Ovary (tissue), 10 donors: ENCODE measurements at places on chromosomes 7 and 10. TPM values are rescaled to one million over a fixed set of nuclear protein-coding genes. Genes with fewer than 3 reads are reported as not detected.

DNA sequence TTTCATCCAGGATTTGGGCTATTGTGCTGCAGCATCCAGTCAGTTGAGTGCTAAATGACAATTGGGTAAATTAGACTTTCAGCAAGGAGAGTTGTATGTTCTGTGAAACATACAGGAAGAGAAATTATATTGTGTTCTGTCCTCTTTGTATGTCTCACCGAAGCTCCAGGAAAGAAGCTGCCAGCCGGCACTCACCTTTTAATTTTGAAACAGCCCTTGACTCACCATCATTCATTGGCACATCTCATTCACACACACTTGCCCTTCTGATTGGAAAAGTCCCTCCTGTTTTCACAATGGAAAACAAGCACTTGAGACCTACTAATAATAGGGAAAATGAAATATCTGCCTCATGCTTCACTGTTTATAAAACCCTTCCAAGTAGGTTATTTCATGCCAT lies 495.6 kb downstream of the RPS24 start:
- no peak for DNase-seq

- DNase-seq, result no peak
Observed at GRCh38 chr10:131571346-131571745, 259.8 kb upstream of the TCERG1L start.

DNA sequence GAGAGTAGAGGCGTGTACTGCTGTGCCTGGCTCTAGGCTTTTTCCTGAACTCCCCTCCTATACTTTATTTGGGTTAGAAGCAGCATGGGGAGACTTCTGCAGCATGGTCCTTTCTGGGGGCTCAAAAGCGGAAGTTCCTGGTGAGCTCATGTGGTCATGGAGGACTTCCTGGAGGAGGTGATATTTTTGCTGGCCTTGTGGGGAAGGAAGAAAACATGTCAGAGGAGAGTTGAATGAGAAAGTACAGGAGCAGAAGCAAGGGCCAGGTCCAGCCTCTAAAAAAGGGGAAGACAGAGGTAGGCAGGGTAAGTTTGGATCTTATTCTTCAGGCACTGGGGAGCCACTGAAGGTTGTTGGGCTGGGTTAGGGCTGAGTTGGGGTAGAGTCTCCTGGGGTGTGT lies 45.5 kb downstream of the CASTOR2 start:
- DNase-seq, result no peak

GRCh38 chr7:22469371-22470143 lies 30.4 kb downstream of the STEAP1B start:
- DNase-seq, result no peak

GRCh38 chr10:110174201-110174600 lies 33.2 kb upstream of the MXI1 start:
- no peak for DNase-seq

GPC2 gene
- total RNA-seq, result 5.6 TPM

DNA sequence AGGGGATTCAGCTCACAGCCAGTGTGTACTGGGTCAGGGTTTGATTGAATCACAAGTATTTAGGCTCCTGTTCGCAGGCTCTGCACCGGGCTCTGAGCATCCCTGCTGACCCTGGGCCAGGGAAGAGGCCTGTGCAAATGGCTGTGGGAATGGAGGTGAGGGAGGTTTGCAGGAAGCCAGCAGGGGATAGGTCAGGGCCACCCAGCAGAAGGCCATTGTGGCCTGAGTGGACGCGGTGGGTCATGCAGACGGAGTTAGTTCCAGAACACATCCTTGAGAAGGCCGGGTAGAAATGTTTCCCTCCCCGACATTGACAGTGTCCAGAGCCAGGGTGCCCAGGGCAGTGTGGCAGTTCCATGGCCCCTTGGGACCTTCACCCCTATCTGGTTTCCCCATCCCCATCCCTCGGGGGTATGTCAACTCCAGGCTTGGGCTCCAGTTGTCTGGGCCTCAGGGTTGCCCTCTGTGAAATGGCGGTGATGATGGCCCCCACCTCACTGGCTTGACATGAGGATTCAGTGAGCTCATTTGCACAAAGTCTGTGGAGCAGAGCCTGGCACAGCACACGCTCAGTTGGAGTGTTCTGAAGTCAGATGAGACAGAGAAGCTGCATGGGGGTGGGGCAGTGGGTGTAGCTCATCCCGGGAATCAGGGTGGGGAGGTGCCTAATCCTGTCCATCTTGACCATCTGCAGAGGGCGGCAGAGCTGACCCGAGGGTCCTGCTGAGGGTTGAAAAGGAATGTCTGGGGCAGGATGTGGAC lies 107.6 kb downstream of the ADCY1 start:
- peak; percentile 7 for DNase-seq

GRCh38 chr7:207418-208129 lies 15.2 kb downstream of the FAM20C start:
- no peak for DNase-seq
